Caco-2 (cell line): ENCODE measurements at places on chromosomes 7 and 10.
A peak's percentile ranks its signal among the peaks of the same experiment; 100 is the strongest.

DNA sequence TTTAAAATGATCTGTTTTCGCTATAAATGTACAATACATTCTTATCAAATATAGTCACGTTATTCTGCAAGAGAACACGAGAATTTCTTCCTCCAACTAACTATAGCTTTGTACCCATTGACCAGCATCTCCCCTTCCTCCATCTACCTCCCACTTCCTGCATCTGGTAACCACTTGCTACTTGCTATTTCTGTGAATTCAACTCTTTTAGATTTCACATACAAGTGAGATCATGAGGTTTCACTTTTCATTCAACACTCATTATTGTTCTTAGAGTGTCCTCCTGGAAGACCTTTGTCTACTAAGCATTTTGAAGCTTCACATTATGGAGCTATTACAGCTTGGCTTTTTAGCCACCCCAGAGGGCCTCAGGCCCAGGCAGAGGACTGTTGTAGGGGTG lies 741.3 kb upstream of the FZD8 start:
- no peak for DNase-seq

DNA sequence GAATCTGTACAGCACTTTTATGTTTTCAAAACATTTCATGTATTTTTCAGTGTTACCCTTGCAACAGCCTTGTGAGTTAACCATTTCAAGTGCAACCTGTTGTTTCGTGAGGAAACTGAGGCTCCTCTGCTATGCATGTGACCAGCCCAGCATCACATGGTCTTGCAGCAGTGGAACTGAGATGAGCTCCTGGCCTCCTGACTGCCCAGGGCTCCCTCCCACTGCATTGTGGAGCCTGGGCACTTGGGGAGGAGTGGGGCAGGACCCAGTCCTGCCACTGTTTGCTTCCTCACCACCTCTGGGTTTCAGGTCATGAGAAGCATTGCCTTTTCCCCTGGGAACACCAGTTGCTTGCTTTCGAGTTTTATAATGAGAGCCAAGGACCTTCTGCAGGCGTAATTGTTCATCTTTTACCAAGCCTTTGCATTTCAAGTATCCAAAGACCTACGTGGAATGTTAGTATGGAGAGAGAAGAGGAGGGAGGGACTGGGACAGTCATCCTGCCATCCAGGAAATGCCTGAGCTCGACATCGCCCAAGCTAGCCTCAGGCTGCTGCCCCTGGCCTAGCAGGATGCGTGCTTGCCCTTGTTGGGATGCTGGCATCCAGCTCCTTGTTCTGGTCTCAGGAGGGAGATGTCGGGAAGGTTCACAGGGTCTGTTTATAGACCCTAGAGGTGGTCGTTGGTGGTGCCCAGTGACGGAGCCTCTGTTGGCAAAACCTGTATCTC lies 32.3 kb upstream of the BHLHA15 start:
- no peak for DNase-seq

GRCh38 chr10:35421553-35422178 lies 85.4 kb downstream of the CCNY start:
- no peak for DNase-seq

DNA sequence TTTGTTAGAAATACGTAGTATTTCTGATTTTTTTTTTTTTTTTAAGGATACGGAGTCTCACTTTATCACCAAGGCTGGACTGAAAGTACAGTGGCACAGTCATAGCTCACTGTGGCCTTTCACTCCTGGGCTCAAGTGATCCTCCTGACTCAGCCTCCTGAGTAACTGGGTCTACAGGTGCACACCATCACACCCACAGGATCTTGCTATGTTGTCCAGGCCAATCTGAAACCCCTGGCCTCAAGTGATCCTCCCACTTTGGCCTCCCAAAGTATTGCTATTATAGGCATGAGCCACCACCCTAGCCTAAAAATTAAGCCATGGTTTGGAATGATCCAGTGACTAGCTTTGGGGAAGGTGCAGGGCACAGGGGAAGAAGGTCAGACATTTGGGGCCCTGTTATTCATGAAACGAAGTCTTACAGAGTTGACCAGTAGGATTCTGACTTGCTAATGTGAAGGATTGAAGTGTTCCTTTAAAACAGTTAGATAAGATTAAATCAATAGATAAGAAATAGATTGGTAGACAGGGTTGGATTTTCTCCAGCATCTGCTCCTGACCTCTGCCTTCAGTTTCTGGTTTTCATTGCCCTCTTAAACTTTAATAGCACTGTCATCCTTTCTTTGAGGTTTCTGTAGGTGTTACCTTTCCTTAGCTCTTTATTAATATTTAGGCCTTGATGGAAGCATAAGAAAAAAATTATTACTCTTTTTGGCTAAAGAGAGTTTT lies 121.6 kb downstream of the LRRC4 start:
- no peak for DNase-seq

- DNase-seq, result peak; percentile 40
Measured at GRCh38 chr7:138008588-138009349, 6.9 kb upstream of the CREB3L2 start.

GRCh38 chr10:48807791-48808470 lies 123.3 kb downstream of the WDFY4 start:
- no peak for DNase-seq

DNA sequence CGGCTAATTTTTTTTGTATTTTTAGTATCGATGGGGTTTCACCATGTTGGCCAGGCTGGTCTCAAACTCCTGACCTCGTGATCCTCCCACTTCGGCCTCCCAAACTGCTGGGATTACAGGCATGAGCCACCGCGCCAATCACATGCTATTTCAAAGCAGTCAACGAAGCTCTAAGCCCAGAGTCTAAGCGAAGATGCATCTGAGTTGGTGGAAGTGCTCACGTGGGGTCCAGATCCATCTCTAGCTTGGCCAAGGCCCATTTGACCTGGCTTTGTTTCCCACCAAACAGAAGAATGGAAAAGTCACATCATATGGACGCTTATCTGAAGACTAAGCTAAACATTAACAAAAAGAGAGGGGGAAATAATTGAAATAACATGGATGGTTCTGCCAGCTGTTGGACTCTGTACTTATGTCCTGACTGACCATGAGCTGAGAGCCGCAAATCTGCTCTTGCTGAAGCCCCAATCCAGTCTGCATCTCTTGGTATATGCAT lies 3.8 kb upstream of the GTF2I start:
- DNase-seq, result peak; percentile 74
